ENCODE measurements at places on chromosomes 2 and 18. TPM values are rescaled to one million over a fixed set of nuclear protein-coding genes. Genes with fewer than 3 reads are reported as not detected.

Gene INPP5D
- total RNA-seq: 41.8 TPM

Gene PIAS2
- 38.8 TPM for total RNA-seq

Gene SH3BP4
- total RNA-seq: 0.18 TPM

Gene COL4A4
- total RNA-seq: not detected

Gene SP140
- 42.7 TPM for total RNA-seq

Gene TLX2
- not detected for total RNA-seq

Gene UGT1A7
- not detected for total RNA-seq

- H3K4me3 ChIP-seq: no peak overlapping the region
- no peaks in the 10 kb centered on the region for H3K27me3 ChIP-seq
- no peak for DNase-seq
- no peak overlapping the region for H3K27ac ChIP-seq
- H3K36me3 ChIP-seq: no peaks in the 10 kb centered on the region
Measured at GRCh38 chr2:401019-401679, 113.3 kb upstream of the ALKAL2 start.

- peaks cover 2% of the 10 kb centered on the region for H3K4me1 ChIP-seq
- H3K27me3 ChIP-seq: peaks cover 20% of the 10 kb centered on the region
- no peaks in the 10 kb centered on the region for H3K36me3 ChIP-seq
- no peak overlapping the region for H3K27ac ChIP-seq
- no peak for DNase-seq
- H3K4me3 ChIP-seq: no peak overlapping the region
Measured at GRCh38 chr2:1594123-1594372, 150.3 kb downstream of the PXDN start.

DNA sequence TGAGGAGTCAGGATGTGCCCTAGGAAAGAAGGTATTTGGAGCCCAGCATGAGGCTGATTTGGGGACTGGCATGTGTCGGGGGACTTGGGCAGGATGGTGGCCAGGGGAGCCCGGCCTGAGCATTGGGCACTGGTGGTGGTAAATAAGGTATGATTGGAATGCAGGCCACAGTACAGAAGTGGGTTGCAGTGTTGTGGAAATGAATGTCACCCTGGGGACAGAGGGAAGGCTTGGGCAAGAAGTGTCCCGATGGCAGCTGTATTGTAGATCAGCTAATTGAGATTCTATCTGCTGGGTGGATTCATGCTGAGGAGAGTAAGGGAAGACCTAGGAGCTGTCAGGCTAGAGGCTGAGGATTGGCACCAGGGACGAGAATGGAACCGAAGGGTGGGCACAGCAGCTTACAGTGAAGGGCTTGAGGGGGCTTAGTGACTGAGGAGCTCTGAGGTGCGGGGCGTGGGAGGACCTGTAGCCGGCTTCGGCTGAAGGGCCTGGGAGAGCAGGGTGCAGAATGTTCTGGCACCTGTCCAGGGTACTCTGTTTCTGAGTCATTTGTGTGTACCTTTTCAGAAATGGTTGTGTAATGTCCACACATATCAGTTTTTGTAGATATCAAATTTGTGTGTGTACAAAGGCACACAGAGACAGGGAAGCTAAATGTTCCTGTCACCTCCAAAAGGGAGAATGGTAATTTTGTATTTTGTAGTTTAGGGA is 170.2 kb downstream of the PRKCE start:
- no peaks in the 10 kb centered on the region for H3K36me3 ChIP-seq
- H3K4me1 ChIP-seq: peaks cover 18% of the 10 kb centered on the region
- DNase-seq: no peak
- no peak overlapping the region for H3K27ac ChIP-seq

DNA sequence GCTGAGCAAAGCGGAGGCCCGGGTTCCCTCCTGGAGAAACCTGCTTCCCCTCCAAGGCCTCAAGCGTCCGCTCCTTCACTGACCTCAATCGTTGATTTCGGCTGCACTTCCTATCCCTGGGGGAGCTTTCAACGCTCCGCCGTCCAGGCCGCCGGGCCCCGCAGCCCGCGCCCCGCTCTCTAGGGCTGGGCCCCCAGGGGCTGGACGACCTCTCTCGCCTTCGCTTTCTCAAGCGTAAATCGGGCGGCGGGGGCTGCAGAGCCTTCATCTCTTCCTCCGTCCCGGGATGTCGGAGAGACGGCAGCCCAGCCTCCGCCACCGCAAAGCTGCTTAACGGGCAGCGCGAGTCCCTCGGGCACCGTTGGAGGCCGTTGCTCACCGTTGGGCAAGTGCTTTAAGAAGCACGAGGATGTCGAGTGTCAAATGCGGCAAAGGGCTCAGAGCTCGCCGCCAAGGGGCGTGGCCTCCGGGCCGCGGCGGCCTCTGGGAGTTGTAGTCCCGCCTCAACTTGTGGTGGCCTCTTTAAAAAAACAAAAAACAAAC is 8.5 kb downstream of the HES6 start:
- peak overlapping the region; percentile 82 for H3K4me3 ChIP-seq
- peaks cover 20% of the 10 kb centered on the region for H3K27me3 ChIP-seq
- DNase-seq: peak; percentile 76

- peaks cover 9% of the 10 kb centered on the region for H3K27me3 ChIP-seq
- no peak overlapping the region for H3K27ac ChIP-seq
- no peaks in the 10 kb centered on the region for H3K4me1 ChIP-seq
Measured at GRCh38 chr18:35856178-35856577, 116.3 kb upstream of the RMP24 start.

- H3K4me3 ChIP-seq: no peak overlapping the region
- no peaks in the 10 kb centered on the region for H3K36me3 ChIP-seq
- no peaks in the 10 kb centered on the region for H3K4me1 ChIP-seq
Measured at GRCh38 chr18:44033144-44033701, 647.5 kb upstream of the SETBP1 start.

DNA sequence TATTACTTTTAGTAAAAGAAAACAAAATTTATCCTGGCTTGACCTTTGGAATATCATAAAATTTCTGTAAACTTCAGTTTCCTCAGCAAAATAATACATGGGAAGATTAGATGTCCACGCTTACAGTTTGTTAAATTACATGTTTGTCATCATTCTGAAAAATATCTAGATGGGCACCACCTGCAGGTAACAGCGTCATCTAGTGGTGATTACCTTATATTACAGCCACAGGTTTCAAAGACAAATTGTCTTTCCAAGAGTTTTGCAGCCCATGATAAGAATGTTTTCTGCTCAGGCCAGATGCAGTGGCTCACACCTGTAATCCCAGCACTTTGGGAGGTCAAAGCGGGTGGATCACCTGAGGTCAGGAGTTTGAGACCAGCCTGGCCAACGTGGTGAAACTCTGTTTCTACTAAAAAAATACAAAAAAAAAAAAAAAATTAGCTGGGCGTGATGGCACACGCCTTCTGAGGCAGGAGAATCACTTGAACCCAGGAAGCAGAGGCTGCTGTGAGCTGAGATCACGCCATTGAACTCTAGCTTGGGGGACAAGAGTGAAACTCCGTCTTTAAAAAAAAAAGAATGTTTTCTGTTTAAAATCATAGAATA is 96.3 kb upstream of the RASGRP3 start:
- DNase-seq: no peak

DNA sequence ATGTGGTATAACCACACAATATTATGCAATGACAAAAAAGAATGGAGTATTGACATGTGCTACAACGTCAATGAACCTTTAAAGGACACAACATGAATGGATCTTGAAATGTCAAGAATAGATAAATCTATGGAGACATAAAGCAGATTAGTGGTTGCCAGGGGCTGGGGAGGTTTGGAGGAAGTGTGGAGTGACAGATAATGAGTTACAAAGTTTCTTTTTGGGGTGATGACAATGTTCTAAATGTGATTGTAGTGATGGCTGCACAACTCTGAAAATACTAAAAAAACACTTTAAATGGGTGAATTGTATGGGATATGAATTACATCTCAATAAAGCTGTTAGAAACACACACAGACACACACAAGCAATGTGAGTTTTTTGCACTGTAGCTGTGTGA is 37.4 kb upstream of the C1D start:
- no peak overlapping the region for H3K27ac ChIP-seq
- H3K4me1 ChIP-seq: peaks cover 6% of the 10 kb centered on the region
- no peak for DNase-seq
- no peaks in the 10 kb centered on the region for H3K27me3 ChIP-seq

- H3K27ac ChIP-seq: no peak overlapping the region
- no peak overlapping the region for H3K4me3 ChIP-seq
- DNase-seq: no peak
- H3K36me3 ChIP-seq: no peaks in the 10 kb centered on the region
- peaks cover 23% of the 10 kb centered on the region for H3K27me3 ChIP-seq
Measured at GRCh38 chr2:236908439-236909192, 177.1 kb upstream of the COPS8 start.

DNA sequence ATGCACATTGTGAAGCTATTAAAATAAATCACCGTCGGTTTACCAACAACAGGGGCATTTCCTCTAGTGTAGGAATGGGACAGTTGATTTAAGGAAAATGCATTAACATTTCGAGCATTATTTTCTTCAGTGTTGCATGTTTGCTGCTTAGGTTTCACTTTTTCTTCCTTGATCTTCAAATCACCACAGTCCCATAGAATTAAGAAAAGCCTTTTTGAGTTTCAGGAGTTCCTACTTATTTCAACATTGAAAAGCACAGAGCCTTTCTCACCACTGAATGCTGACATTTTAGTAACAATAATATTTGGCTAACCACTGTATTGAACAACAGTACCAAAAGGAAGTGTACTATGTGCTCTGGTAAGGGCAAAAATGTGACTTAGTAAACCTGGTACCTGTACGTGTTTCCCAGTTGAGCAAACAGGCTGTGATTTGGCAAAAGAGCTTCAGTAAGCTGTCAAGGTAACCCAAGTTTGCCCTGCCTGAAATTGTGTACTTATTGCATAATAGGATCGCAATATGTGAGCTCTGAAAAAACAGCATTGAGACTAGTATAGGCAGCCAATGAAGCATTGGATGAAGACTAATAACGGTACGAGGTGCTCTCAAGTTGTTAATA is 2.2 kb downstream of the LRRTM4 start:
- H3K27me3 ChIP-seq: no peaks in the 10 kb centered on the region
- H3K4me1 ChIP-seq: no peaks in the 10 kb centered on the region
- DNase-seq: no peak
- H3K36me3 ChIP-seq: no peaks in the 10 kb centered on the region
- H3K4me3 ChIP-seq: no peak overlapping the region

- H3K27me3 ChIP-seq: peaks cover 16% of the 10 kb centered on the region
- H3K4me3 ChIP-seq: no peak overlapping the region
- DNase-seq: no peak
Measured at GRCh38 chr18:57523171-57523956, 63.1 kb downstream of the FECH start.

- no peak overlapping the region for H3K27ac ChIP-seq
- no peaks in the 10 kb centered on the region for H3K27me3 ChIP-seq
- DNase-seq: no peak
- no peaks in the 10 kb centered on the region for H3K36me3 ChIP-seq
Measured at GRCh38 chr2:71220743-71221142, 6.2 kb downstream of the PAIP2B start.

DNA sequence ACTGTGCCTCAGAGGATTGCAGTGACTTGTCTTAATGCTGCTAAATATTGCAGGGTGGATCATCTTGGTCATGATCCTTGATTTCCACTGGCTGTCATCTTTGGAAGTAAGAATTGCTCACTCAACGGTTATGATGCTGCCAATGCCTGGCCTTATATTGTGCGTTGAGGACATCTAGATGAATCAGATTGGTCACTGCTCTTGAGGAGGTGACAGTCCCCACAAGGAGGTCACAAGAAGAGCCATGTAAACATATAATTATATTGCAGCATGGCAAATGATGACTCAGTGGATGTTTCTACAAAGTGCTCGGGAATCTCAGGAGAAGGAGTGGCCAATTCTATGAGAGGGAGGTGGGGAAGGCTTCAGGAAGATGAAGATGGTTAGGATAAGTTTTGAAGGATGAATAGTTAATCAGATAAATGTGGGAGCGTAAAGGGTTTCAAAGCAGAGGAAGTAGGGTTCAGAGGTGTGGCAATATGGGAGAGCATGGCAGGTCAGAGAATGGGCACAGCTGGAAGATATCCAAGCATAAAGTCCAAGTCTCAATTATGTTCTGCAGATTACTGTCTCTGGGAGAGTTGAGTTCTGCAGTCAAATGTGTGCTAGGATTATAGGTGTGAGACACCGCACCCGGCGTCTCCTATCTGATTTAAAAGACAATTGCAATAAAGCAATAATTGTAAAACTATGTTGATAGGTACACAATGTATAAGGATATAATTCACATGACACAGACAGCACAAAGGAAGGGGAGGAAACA is 21.3 kb upstream of the TMEM131 start:
- no peak overlapping the region for H3K4me3 ChIP-seq
- no peak overlapping the region for H3K27ac ChIP-seq
- peaks cover 24% of the 10 kb centered on the region for H3K4me1 ChIP-seq
- H3K27me3 ChIP-seq: no peaks in the 10 kb centered on the region
- no peaks in the 10 kb centered on the region for H3K36me3 ChIP-seq
- DNase-seq: no peak

DNA sequence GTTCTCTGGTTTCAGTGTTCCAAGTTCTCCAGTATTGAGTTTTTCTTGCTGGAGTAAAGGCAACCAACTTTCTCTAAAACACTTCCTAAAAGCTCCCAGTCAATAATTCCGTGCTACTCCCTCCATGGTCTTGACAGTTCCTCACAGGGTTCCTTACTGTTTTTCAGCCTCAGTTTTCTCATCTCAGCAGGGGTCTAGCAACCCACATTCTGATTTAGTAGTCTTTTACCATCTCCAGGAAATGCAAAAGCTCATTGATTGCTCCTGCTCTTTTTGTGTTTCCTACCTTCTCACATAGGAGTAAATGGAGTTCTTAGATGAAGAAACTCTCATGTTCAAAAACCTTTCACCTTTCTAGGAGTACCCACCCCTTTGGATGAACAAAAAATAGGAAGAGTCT is 978.8 kb upstream of the POU3F3 start:
- no peak overlapping the region for H3K4me3 ChIP-seq
- H3K4me1 ChIP-seq: no peaks in the 10 kb centered on the region
- H3K27me3 ChIP-seq: no peaks in the 10 kb centered on the region
- H3K36me3 ChIP-seq: no peaks in the 10 kb centered on the region

DNA sequence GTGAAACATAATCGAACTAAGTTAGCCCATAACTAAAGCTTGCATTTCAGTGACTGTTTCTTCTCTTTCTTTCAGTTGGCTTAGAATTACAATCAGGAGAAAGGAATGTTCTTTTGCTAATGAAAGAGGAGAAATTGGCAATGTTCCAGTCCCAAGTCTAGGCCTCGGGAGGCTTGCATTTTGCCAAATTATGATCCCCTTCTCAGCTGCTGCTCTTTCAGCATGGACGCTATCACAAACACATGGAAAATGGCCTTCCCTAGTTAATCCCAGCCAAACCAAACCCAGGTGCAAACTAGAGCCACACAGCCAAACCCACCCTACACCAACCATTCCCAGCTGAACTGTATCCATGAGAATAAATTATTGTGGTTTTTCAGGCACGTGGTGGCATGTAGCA is 605.2 kb upstream of the LRRTM4 start:
- no peaks in the 10 kb centered on the region for H3K4me1 ChIP-seq
- H3K4me3 ChIP-seq: no peak overlapping the region
- no peak overlapping the region for H3K27ac ChIP-seq
- no peaks in the 10 kb centered on the region for H3K36me3 ChIP-seq
- H3K27me3 ChIP-seq: no peaks in the 10 kb centered on the region

GRCh38 chr18:10122988-10123950 is 209.5 kb downstream of the VAPA start:
- H3K4me3 ChIP-seq: no peak overlapping the region
- no peaks in the 10 kb centered on the region for H3K4me1 ChIP-seq
- H3K36me3 ChIP-seq: no peaks in the 10 kb centered on the region
- DNase-seq: no peak
- no peak overlapping the region for H3K27ac ChIP-seq

- no peak overlapping the region for H3K27ac ChIP-seq
- no peak for DNase-seq
- H3K36me3 ChIP-seq: peaks cover 18% of the 10 kb centered on the region
- H3K4me3 ChIP-seq: no peak overlapping the region
- no peaks in the 10 kb centered on the region for H3K27me3 ChIP-seq
- H3K4me1 ChIP-seq: peaks cover 9% of the 10 kb centered on the region
Measured at GRCh38 chr2:42312106-42312505, 48.9 kb downstream of the COX7A2L start.
